BJ (cell line): ENCODE measurements at places on chromosomes 12 and 14.
A peak's percentile ranks its signal among the peaks of the same experiment; 100 is the strongest.

- DNase-seq, result no peak
Observed at GRCh38 chr12:115672086-115672485, 605.4 kb downstream of the MED13L start.

- no peak for DNase-seq
Observed at GRCh38 chr14:89089330-89089729, 264.9 kb downstream of the TTC8 start.

DNA sequence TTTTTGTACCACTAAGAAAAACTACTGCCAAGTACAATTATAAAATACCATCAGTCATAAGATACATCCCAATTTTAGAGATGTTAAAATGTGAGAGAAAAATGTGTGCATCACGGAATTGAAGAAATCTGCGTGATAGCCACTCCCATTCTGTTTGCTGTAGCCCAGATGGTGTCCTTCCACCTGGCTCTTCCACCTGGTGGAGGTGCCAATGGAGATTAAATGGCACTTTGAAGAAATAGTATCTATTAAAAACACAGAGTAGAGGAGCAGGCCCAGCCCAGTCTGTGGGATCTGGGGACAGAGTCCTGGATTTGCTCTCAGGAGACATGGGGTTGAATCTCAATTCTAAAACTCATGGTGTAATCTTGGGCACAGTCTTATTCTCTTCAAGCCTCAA, 35.5 kb downstream of the TSPAN11 start:
- DNase-seq, result no peak

DNA sequence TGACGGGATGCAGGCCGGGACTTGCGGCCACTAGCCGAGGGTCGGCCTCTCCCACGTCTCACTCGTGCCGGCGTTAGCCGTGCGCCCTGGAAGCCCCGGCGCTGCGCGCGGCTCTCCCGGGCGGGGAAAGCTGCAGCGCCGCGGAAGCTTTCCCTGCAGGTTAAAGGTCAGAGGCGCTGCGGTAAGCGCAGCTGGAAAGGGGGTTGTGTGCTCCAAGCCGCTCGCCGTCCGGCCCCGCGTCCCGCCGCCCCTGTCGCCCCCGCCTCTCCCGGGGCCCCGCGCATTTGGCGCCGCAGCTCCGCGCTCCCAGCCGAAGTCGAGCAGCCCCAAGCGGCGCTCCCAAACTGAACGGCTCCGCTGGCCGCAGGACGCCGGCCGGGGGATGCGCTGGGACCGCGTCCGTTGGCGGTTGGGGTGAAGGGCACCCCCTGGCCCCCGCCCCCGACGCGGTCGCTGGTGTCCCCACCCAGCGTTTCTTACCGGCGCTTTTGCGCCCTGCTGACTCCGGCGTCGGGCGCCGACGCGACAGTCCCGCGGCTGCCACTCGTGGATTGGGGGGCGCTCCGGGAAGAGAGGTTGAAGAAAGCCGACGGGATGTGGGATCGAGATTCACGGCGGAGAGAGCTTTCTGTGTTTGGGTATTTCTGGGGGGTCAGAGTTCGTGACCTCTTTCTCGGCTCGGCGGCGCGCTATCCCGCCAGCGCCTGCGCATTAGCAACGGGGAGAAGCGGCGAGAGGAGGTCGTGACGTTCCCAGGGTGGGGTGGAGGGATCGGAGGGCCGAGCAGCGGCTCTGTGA, at the start of gene NR2C1:
Gene NR2C1, minus strand, starts transcription at position 719 of the 798 bp plus-strand sequence. CDS start 6,234 bp downstream, outside the sequence.
- peak; percentile 34 for DNase-seq

DNA sequence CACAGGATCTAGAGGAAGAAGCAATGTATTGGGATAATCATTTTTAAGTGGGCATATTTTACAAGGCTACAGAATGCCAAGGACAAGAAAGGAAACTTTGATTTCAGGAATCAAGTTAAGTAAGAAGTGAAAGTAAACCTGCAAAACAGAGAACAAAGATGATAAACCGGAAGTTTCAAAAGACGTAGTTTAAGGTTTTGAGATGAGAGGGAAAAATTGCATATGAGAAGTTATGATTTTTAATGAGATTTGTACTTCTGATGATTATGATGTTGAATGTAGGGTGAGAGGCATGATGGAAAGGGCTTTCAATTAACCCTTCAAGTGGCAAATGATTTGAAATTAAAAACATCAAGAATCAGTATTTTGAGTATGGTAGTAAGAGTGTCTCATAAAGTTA, 134.9 kb downstream of the CAPZA3 start:
- no peak for DNase-seq

- no peak for DNase-seq
Observed at GRCh38 chr14:20624495-20625070, 16.9 kb downstream of the OR6S1 start.

- no peak for DNase-seq
Observed at GRCh38 chr14:46747001-46747652, 95.5 kb upstream of the RPL10L start.

GRCh38 chr12:33724867-33725266, 285.2 kb upstream of the SYT10 start:
- no peak for DNase-seq

DNA sequence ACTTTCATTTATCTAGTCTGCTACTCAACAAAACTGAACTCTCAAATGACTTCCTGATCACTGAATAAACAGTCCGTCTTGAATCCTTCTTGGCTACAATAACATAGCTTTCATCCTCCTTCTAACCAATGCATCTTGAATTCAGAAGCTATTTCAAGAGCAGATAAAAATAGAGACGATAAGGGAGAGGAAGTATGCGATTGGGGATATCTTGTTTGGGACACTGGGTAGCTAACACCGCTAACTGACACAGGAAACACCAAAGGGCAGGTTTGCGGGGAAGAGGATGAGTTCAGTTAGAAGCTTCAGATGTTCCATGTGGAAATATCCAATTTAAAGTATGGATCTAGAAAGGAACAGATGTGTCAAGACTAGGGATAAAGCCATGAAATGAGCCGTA, 102.5 kb downstream of the SLC41A2 start:
- no peak for DNase-seq

GRCh38 chr14:74524076-74524811, 30.7 kb downstream of the ISCA2 start:
- no peak for DNase-seq

DNA sequence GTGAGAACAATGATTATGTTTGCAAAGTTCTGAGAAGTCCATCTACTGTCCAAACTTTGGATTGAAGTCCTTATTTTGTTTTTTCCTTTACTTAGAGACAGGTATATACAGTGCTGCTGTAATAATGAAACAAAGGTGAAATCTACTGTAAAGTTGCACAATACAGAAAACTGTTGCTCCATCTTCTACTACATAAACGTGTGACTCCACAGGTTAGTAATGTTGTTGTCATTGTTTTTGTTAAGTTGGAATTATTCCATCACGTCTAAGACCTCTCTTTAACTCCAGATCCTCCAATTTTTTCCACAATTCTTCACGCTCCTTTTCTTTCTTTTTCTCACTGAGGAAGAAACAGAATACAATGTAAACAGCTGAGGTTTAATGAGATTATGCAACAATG, 57.0 kb upstream of the GPHB5 start:
- no peak for DNase-seq

DNA sequence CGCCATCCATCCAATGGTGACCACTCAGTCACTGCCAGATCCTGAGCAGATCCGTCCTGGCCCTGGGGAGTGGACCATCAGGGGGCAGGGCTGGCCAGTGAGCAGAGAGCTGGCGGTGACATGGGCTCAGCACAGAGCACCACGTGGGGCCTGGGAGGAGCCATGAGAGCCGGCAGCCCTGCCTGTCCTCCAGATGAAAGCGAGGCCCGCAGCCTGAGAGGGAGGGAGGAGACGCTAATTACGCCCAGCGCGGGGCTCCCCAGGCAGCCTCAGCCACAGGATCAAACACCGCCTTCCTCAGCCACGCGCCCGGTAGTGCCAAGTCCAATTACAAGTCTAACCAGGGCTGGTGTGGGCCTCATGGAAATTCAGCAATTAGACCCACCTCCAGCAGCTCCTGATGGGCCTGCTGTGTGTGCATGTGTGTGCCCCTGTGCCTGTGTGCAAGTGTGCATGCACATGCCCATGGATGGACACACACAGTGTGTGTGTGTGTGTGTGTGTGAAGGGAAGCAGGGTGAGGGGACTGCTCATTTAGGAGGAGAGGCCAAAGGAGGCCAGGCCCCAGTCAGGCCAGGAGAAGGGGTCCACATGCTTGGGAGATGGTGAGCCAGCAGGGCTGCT, 68.0 kb downstream of the KIF26A start:
- no peak for DNase-seq

DNA sequence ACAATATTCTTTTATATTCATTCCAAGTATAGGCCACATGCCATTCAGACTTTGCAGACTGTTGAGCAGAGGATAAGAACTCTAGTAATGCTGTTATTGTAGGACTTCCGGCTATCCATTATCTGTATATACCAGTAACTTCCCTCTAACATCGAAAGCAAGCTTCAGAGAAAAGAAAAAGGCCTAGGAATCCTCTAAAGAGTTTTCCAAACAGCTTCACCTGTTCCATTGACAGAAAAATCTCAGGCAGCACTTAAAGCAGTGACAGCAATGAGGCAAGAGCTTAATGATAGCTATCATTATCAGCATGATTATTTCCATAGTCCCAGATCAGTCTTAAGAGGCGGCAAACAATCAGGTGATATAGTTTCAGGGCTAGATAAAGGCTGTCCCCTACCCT, 1.8 kb downstream of the CPNE8 start:
- no peak for DNase-seq

GRCh38 chr12:4268329-4269181, 5.0 kb upstream of the CCND2 start:
- DNase-seq, result no peak

- no peak for DNase-seq
Observed at GRCh38 chr12:118035190-118036041, 18.9 kb downstream of the RFC5 start.

DNA sequence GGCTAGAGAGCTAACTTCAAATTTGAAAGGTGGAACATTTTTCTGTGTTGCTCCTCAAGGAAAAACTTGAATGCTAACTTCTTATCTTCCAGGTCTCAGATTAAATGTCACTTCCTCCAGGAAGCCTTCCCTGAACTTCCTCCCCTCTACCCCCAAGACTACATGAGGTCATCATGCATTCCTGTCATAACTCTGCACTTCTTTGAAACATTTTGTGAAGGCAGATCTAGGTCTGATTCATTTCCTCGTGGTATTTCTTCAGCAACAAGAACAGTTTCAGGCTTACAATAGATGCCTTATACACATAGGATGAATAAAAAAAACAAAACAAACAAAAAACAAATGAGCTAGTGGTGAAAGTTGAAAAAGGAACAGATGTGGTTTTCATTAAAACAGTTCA, 97.1 kb upstream of the SRRM4 start:
- no peak for DNase-seq

DNA sequence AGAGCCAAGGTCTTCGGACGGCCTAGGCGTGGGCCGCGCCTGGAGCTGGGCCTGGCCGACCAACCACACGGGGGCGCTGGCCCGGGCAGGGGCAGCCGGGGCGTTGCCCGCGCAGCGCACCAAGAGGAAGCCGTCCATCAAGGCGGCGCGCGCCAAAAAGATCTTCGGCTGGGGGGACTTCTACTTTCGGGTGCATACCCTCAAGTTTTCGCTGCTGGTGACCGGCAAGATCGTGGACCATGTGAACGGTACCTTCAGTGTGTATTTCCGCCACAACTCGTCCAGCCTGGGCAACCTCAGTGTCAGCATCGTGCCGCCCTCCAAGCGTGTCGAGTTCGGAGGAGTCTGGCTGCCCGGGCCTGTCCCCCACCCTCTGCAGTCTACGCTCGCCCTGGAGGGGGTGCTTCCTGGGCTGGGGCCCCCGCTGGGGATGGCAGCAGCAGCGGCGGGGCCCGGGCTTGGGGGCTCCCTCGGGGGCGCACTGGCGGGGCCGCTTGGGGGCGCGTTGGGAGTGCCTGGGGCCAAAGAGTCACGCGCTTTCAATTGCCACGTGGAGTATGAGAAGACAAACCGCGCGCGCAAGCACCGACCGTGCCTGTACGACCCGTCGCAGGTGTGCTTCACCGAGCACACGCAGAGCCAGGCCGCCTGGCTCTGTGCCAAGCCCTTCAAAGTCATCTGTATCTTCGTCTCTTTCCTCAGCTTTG, 4.4 kb upstream of the SHMT2 start:
- no peak for DNase-seq

GRCh38 chr12:125399489-125399888, 334.3 kb downstream of the AACS start:
- DNase-seq, result no peak

DNA sequence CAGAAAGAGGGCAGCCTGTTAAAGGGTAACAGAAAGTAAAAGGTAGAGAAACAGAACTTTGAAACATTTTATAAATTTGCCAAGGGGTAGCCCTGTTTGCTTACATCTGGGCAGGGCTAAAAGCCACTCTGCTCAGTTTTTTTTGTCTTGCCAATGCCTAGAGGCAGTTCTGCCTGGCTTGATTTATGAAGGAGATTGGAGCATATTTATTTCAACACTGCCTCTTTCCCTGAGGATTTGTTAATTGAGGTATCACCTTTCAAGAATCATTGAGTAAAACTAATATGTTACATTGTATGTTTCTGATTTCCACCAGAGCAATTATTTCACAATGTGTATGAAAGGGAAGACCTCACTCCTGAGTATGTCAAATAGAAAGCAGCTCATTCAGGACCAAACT, 160.8 kb downstream of the GXYLT1 start:
- no peak for DNase-seq

GRCh38 chr12:120249266-120249874, 16.2 kb downstream of the PXN start:
- no peak for DNase-seq

GRCh38 chr14:50944647-50945413, 547 bp upstream of the PYGL start:
- DNase-seq, result no peak

- DNase-seq, result no peak
Observed at GRCh38 chr12:6200256-6201212, at the start of gene CD9. CD9 (plus strand) TSS chr12:6200400; CDS start chr12:6200500, 100 bp downstream.

- no peak for DNase-seq
Observed at GRCh38 chr12:70321191-70321590, 44.9 kb upstream of the KCNMB4 start.

DNA sequence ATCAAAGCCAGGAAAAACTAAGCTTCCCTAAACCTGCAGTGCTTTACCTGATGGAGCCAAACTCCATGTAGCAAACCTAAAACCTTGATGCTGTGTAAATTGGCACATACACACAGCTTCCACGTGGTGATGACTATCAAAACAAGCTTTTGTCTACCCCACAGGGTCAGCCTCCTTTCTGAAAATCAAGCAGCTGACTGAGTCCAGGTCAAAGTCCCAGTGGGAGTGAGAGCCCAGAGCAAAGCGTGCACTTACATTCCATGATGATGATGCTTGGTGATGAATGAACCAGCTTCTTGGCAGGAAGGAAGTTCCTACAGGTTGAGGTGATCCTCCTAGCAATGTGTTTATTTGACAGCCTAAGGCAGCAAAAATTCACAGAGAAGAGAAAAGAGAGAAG, 630.0 kb upstream of the TBX3 start:
- no peak for DNase-seq
